ENCODE measurements at places on chromosomes 13 and 19. TPM values are rescaled to one million over a fixed set of nuclear protein-coding genes. Genes with fewer than 3 reads are reported as not detected.

- DNase-seq = no peak
- no peaks in the 10 kb centered on the region for H3K27me3 ChIP-seq
- H3K27ac ChIP-seq = peak overlapping the region; percentile 86
- H3K4me1 ChIP-seq = peaks cover 19% of the 10 kb centered on the region
- H3K4me3 ChIP-seq = peak overlapping the region; percentile 75
- no peaks in the 10 kb centered on the region for H3K36me3 ChIP-seq
Measured at GRCh38 chr19:58277748-58278540, 811 bp upstream of the ZNF8 start.

The HAUS8 gene
- polyA plus RNA-seq = 18.3 TPM

The C5AR1 gene
- 3.1 TPM for polyA plus RNA-seq

- H3K4me1 ChIP-seq = no peaks in the 10 kb centered on the region
- no peak overlapping the region for H3K27ac ChIP-seq
- H3K27me3 ChIP-seq = no peaks in the 10 kb centered on the region
- H3K4me3 ChIP-seq = no peak overlapping the region
- DNase-seq = no peak
Measured at GRCh38 chr13:68176475-68176874, 946.3 kb upstream of the PCDH9 start.

The ZNF415 gene
- 4.2 TPM for polyA plus RNA-seq

DNA sequence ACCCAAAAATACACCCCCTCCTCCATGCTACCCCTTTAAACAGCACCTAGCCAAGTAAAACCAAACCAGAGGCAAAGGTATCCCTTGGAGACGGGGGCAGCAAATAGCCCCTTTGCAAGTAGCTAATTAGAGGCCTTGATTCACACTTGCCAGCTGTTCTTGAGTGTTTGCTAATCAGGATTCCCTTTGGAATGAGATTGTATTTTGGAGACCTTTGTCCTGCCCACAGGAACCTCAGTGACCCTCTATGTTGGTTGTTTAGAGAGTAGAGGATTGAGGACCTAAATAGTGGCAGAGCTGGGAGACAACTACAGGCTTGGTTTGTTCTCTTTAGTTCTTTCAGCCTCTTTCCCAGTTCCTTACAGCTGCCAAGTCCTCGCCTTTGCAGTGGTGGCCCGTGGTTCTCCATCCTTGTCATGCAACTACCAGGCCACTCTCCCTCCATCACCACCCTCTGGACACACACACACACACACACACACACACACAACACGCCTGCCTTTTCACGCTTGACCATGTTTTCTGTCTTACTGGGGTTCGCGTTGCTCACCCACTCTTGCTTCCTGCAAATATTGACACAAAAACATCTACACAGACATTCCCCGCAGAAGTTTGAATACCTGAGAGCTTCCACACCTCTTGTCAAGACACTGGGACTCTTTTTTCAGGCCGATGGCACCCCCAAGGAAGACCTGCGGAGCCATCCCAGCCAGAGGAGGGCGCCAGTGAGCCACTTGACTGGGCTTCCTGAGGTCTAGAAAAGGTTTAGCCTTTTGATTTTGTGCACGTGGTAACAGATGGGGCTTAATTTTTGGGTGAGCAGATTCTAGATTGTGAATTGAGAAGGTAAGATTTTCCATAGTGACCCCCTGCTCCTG is 80.0 kb upstream of the GPR183 start:
- H3K4me1 ChIP-seq = peaks cover 44% of the 10 kb centered on the region
- H3K27me3 ChIP-seq = no peaks in the 10 kb centered on the region
- H3K36me3 ChIP-seq = no peaks in the 10 kb centered on the region

DNA sequence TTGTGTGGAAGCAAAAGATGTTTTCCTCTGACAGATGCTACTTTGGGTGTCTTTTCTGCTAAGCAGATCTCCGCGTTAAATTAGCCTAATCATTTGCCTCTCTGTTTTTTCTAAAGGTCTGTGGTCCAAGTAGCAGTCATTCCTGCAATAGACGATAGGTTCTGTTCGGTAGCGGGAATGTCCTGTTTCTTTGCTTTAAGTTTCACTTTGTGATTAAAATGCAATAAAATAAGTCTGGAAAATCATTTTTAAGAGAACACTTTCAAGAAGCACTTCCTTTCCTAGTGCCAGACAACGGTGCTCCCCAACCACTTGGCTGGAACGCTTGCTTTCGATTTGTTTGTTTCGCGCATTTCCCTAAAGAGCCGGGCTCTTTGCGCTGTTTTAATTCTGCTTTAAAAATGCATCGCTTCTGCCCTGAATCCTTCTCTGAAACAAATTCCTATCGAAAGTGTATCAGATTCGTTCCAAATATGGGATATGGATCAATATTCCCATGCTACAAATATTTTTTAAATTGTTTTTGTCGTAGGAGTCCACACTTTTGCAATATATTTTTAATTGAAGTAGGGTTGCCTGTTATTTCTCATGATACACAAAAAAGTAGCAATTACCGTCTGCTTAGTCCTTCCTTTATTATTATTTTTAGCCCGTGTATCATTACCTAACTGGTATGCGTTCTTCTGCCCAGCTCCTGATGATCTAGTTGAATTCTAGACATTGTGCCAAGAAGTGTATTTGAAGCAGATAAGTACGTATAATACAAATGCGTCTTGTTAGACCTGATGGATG is 14.2 kb downstream of the ZIC2 start:
- peaks cover 31% of the 10 kb centered on the region for H3K4me1 ChIP-seq
- no peak overlapping the region for H3K4me3 ChIP-seq
- H3K36me3 ChIP-seq = no peaks in the 10 kb centered on the region

DNA sequence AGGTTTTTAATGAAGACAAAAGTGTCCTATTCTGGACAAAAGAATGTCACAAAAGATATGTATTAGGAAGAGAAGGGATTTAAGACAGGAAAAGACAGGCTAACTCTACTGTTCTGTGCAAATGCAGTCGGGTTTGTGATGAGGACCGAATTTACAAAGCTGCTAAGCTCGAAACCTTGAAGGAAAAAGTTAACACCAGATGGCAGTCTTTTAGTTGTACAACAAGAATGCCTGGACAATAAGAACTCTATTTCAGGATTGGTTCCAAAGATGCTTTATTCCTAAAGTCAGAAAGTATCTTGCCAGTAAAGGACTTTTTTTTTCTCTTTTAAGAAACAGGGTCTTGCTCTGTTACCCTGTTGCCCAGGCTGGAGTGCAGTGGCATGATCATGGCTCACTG is 51.1 kb downstream of the HS6ST3 start:
- H3K36me3 ChIP-seq = no peaks in the 10 kb centered on the region
- no peaks in the 10 kb centered on the region for H3K27me3 ChIP-seq
- no peak for DNase-seq
- H3K27ac ChIP-seq = no peak overlapping the region
- no peak overlapping the region for H3K4me3 ChIP-seq

GRCh38 chr19:33638167-33639034 is 16.6 kb downstream of the CHST8 start:
- no peak for DNase-seq
- no peaks in the 10 kb centered on the region for H3K36me3 ChIP-seq
- H3K27me3 ChIP-seq = no peaks in the 10 kb centered on the region
- no peaks in the 10 kb centered on the region for H3K4me1 ChIP-seq

- H3K27ac ChIP-seq = no peak overlapping the region
- DNase-seq = no peak
- no peaks in the 10 kb centered on the region for H3K4me1 ChIP-seq
- no peaks in the 10 kb centered on the region for H3K36me3 ChIP-seq
Measured at GRCh38 chr13:75417012-75417384, 65.0 kb downstream of the TBC1D4 start.

DNA sequence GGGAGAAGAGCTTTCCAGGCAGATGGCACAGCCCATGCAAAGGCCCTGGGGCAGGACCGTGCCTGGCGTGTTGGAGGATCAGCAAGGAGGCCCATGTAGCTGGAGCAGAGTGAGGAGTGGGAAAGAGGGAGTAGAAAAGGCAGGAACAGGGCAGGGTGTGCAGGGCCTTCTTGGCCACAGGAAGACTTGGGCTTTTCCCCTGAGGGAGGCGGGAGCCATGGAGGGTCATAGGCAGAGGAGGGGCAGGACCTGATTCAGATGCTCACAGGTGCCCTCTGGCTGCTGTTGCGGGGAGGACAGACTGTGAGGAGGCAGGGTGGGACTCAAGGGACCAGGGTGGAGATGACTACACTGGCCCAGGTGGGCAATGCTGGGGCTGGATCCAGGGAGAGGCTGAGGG is 13.8 kb upstream of the PTPRS start:
- no peak overlapping the region for H3K27ac ChIP-seq
- H3K4me3 ChIP-seq = no peak overlapping the region
- no peaks in the 10 kb centered on the region for H3K36me3 ChIP-seq
- H3K27me3 ChIP-seq = no peaks in the 10 kb centered on the region
- no peak for DNase-seq

GRCh38 chr13:64767054-64767453 is 2463.1 kb downstream of the PCDH9 start:
- H3K27ac ChIP-seq = no peak overlapping the region
- H3K4me1 ChIP-seq = no peaks in the 10 kb centered on the region
- DNase-seq = no peak
- H3K27me3 ChIP-seq = no peaks in the 10 kb centered on the region

DNA sequence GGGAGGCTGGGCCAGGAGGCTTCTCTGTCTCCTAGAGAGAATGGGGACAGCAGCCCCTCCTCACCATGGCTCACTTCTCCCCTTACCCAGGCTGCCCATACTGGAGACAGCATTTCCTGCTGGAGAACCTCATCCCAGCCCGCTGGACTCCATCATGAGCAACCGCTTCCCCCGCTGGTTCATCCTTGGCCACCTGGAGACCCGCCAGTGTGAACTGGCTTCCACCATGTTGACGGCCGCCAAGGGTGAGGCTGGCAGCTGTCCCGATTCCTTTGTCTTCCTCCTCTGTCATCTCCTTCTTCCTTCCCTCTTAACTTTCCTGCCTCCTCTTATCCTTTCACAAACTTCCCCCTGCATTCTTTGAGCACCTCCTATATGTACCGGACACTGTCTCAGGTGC is 28.0 kb downstream of the ZSWIM4 start:
- H3K36me3 ChIP-seq = peaks cover 9% of the 10 kb centered on the region
- H3K27ac ChIP-seq = no peak overlapping the region
- H3K27me3 ChIP-seq = no peaks in the 10 kb centered on the region
- no peak for DNase-seq

DNA sequence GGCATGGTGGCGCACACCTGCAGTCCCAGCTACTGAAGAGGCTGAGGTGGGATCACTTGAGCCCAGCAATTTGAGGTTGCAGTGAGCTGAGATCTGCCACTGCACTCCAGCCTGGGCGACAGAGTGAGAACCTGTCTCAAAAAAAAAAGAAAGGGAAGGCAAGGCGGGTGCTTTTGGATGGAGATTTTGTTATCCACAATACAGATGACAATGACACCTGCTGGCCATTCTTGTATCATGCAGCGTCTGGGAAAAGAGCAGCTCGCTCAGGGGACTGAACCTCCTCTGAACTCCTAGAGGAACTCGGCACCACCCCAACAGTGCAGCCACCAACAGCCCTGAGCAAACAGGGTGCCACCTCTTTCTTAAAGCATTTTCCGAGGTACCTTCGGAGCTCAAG is 22.8 kb downstream of the HAUS8 start:
- H3K4me3 ChIP-seq = no peak overlapping the region
- H3K36me3 ChIP-seq = peaks cover 44% of the 10 kb centered on the region
- peak; percentile 49 for DNase-seq
- no peak overlapping the region for H3K27ac ChIP-seq
- no peaks in the 10 kb centered on the region for H3K27me3 ChIP-seq

GRCh38 chr19:39448271-39448670 is 2.9 kb downstream of the SUPT5H start:
- H3K27ac ChIP-seq = peak overlapping the region; percentile 58
- H3K4me1 ChIP-seq = peaks cover 42% of the 10 kb centered on the region
- peak; percentile 66 for DNase-seq
- peaks cover 24% of the 10 kb centered on the region for H3K36me3 ChIP-seq
- H3K4me3 ChIP-seq = no peak overlapping the region

The ZIK1 gene
- 5.3 TPM for polyA plus RNA-seq

Data from B cell (primary cell).